ENCODE measurements at places on chromosomes 11 and 22. TPM values are rescaled to one million over a fixed set of nuclear protein-coding genes. Genes with fewer than 3 reads are reported as not detected.

GSTT2B gene
- total RNA-seq = 9.6 TPM

PAK1 gene
- total RNA-seq = 90.1 TPM

PHLDB1 gene
- 72.1 TPM for total RNA-seq

NLRP6 gene
- total RNA-seq = not detected

FIBIN gene
- total RNA-seq = not detected

CD81 gene
- total RNA-seq = 397 TPM

TNNT3 gene
- total RNA-seq = 0.88 TPM

RABL2B gene
- total RNA-seq = 22.3 TPM

WNT11 gene
- total RNA-seq = 22.6 TPM

NPAS4 gene
- not detected for total RNA-seq

TRPM5 gene
- total RNA-seq = not detected

ABCC8 gene
- not detected for total RNA-seq

OLFML1 gene
- 1.8 TPM for total RNA-seq

KLHDC7B gene
- 2.0 TPM for total RNA-seq

KDELR3 gene
- 18.2 TPM for total RNA-seq

RAG2 gene
- not detected for total RNA-seq

MYO18B gene
- total RNA-seq = 0.07 TPM

CARD10 gene
- total RNA-seq = 26.5 TPM

KLHL35 gene
- total RNA-seq = 51.4 TPM

UBXN1 gene
- 116 TPM for total RNA-seq

MRPL21 gene
- 179 TPM for total RNA-seq

PHETA2 gene
- 19.7 TPM for total RNA-seq

C1QTNF6 gene
- 7.7 TPM for total RNA-seq

SPI1 gene
- total RNA-seq = not detected

CECR2 gene
- 1.1 TPM for total RNA-seq

TCF20 gene
- 81.7 TPM for total RNA-seq

UPK3A gene
- total RNA-seq = 2.0 TPM

FOLR1 gene
- total RNA-seq = 65.9 TPM

WEE1 gene
- total RNA-seq = 116 TPM

OR5A1 gene
- total RNA-seq = not detected

RTN4RL2 gene
- total RNA-seq = 5.6 TPM
